BJ (cell line): ENCODE measurements at places on chromosomes 1 and 21. TPM values are rescaled to one million over a fixed set of nuclear protein-coding genes. Genes with fewer than 3 reads are reported as not detected.
A peak's percentile ranks its signal among the peaks of the same experiment; 100 is the strongest.

Gene TMEM81
- polyA plus RNA-seq, result 1.5 and 2.1 TPM in 2 replicates

Gene KAZN
- 4.3 and 5.5 TPM in 2 replicates for polyA plus RNA-seq

DNA sequence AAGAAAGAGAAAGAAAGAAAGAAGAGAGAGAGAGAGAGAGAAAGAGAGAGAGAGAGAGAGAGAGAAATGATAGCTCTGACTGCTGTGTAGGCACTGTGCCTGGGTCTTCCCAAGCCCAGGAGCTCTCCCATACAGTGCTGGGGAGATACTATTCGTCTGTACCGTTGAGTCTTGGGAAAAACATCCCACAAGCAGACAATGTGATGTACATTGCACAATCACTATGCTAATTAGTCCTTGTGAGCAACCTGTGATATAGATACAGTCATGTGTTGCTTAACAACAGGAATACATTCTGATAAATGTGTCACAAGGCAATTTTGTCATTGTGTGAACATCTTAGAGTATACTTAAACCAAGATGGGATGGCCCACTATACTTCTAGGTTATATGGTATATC, 381.0 kb downstream of the HHAT start:
- DNase-seq, result no peak

- no peak for DNase-seq
Observed at GRCh38 chr1:8643542-8644536, 173.6 kb downstream of the RERE start.

DNA sequence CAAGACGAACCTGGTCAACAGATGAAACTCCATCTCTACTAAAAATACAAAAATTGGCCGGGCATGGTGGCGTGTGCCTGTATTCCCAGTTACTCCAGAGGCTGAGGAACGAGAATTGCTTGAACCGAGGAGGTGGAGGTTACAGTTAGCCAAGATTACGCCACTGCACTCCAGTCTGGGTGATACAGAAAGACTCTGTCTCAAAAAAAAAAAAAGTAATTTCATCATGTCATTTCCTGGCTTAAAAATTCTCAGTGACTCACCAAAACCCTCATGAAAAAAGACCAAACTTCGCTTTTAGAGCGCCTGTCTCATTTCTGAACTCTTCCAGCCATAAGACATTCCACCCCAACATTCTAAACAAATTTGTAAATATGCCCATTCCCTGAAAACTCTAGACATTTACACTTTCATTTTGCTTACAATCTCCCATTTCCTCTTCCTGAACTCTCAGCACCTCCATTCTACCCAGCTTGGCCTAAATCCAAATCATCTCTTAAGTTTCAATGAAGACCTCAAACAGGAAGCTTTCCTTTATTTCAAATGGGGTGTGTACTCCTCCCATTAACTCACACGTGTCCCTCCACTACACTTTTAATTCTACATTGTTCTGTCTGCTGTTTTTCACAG, 50.5 kb upstream of the PRRC2C start:
- peak; percentile 75 for DNase-seq

DNA sequence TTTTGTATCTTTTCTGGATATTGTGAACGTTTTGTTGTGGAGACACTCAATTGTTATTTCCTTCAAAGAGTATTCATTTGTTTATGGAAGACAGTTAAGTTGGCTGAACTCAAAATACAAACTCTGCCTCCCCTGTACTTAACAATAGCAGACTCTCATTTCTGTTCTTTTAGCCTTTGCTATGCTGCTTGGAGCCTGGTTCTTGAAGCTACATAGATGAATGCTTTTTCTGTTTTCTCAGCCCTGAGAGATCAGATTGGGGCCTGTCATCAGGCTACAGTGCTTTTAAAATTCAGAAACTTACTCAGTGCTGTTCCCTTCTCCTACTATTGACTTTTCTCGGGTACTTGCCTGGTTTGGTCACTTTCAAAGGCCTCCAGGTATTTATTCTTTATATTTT, 215.7 kb upstream of the LYPLAL1 start:
- no peak for DNase-seq

GRCh38 chr1:184060316-184060715, 8.8 kb downstream of the TSEN15 start:
- DNase-seq, result no peak

DNA sequence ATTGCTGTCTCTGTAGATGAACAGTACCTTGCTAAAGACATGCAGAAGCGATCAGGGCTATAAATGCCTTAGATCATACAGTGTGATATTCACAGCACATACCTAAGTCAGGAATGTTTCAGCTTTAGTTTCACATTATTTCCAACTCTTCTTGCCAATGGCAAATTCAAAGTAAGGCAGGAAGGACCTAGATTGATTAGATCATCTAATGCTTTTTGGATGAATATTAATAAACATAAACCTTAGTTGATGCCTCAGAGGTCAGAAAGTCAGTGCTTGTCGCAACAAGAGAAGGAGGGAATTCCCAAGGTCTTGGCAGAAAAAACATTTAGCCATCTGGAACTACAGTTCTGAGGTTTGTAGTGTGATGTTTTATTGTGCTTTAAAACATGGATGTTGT, 122.3 kb downstream of the TNFSF18 start:
- DNase-seq, result peak; percentile 93

DNA sequence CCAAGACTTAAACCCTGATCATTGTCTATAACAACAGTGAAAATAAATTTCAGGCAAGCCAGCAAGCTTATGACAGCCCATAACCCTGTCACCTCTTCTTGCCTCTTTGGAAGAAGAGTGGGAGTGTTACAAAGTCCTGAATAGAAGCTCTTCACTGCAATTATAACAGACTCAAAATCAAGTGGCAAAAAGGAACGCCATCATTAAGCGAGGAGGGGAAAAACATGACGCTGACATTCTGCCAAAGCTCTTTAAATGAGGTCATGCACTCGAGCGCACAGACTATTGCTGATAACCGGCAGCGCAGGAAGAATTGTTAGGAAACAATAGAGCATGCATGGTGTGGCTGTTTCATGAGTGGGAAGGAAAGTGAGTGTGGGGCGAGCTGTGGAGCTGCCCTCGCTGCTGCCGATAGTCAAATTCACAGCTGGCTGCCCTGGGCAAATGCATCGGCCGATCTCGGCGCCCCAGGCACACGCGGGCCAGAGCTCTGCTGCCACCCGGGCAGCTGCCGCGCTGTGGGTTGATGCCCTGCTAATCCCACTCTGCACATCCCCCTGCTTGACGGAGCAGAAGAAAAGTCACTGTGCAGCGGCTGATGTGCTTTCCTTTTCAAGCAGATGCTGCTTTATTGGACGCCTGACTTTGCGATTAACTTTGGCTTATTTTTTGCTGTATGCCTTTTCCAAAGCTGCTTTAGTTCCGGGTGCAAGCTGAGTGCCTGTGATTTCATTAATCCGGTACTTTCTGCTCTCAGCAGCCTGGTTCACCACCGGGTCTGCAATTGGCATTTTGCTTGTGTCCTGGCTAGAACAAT, 102.4 kb upstream of the ST6GALNAC5 start:
- no peak for DNase-seq

DNA sequence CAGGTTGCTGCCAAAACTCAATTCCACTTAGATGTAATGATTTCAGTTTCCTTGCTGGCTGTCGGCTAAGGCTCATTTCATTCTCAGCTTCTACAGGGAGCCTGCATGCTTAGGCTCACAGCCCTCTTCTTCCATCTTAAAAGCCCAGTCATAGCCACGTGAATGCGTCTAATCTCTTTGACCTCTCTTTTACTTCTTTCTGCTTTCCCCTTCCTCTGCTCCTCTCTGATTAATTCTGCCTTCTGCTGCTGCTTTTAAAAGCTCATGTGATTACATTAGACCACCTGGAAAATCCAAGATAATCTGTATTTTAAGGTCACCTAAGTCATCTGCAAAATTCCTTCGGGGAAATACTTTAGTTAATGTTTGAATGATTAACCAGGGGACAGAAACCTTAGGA, 812.8 kb upstream of the BRINP3 start:
- DNase-seq, result no peak

DNA sequence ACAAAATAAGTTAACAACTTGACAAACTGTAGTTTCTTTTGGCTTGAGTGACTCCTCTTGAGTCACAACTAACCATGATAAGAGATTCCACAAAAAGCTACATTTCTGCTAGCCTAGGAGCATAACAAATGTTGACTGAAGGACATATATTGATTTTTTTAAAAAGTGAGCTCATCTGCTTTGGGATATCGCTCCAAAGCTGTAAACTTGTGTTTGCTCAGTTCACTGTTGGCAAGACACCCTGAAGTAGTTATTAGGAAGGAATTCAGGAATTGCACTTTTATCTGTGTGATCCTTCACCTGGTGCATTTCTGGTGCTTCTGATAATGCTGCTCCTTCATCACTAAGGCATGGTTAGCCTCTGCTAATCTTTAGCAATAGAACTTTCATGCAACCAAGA, 23.7 kb downstream of the RWDD3 start:
- DNase-seq, result no peak
